Memory B cell (primary cell): ENCODE measurements at places on chromosomes 5 and 9.

- H3K4me1 ChIP-seq = peaks cover 2% of the 10 kb centered on the region
- no peak overlapping the region for H3K4me3 ChIP-seq
- H3K27ac ChIP-seq = no peak overlapping the region
- H3K36me3 ChIP-seq = peaks cover 4% of the 10 kb centered on the region
- DNase-seq = no peak
- peaks cover 13% of the 10 kb centered on the region for H3K27me3 ChIP-seq
Observed at GRCh38 chr5:178487911-178488600, 102.1 kb downstream of the COL23A1 start.

DNA sequence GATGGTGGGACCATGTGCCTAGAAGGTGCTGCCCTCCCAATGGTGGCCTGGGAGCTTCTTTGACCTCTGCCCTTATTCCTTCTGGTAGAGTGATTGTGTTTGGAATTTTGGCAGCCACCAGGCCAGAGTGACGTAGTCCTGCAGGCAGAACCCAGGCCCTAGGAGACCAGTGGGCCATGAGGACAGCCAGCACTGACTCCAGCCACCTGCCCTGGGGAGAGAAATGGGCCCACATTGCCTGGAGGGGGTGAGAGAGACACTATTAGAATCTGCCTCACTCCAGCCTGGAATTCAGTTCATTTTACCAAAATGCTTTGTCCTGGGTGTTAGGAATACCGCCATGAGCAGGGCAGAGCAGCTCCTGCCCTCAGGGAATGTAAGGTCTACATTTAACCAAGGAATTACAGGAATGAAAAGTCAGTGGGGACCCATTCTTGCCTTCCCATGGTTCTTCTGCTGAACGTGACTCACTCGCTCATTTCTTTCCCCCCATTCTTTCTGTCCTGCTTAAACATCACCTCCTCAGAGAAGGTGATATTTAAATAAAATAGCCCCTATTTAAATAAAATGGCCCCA, 5.5 kb upstream of the COL27A1 start:
- H3K4me3 ChIP-seq = no peak overlapping the region
- no peak overlapping the region for H3K27ac ChIP-seq
- peaks cover 23% of the 10 kb centered on the region for H3K27me3 ChIP-seq
- no peaks in the 10 kb centered on the region for H3K36me3 ChIP-seq

DNA sequence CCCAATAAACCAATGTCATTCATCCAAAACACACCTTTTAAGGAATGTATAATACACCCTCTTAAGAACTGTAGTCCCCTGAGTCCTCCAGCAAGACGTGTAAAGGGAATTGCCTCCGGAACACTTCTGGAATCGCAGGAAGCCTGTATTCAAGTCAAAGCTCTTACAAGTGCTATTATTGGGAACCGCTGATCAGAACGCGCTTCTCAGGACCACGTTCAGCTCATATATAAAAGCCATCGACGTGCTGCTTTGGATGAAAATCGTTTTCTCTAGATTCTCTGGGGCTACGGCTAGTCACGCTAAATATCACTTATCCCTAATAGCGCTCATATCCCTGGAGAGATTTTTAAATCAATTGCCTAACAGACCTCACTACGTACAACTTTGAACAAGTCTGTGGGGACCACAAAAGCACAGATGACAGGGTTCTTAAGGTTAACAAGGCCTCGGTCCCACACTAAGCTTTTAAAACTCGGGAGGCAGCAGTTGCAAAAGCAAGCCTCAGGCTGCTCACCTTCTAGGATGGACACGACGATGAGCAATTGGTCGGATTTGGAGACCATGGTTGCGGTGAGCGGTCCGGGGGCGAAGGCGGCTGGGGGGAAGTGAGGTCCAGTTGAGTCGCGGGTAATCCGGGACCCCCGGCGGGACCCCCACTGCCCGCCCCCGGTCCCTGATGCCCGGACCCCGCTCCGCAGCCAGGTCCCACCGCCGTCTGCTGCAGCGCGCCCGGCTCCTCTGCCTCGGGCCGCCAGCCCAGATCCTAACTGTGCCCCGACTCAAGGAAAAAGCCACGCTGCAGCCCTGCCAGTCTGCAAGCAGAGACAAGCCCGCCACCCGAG, 548 bp downstream of the CEP120 start:
- peak; percentile 39 for DNase-seq
- peaks cover 4% of the 10 kb centered on the region for H3K4me1 ChIP-seq
- H3K4me3 ChIP-seq = no peak overlapping the region
- peaks cover 5% of the 10 kb centered on the region for H3K36me3 ChIP-seq
- no peaks in the 10 kb centered on the region for H3K27me3 ChIP-seq

- peaks cover 73% of the 10 kb centered on the region for H3K36me3 ChIP-seq
- H3K4me1 ChIP-seq = no peaks in the 10 kb centered on the region
- H3K27me3 ChIP-seq = no peaks in the 10 kb centered on the region
- H3K27ac ChIP-seq = no peak overlapping the region
Observed at GRCh38 chr9:2193552-2193951, 178.4 kb downstream of the SMARCA2 start.

GRCh38 chr5:144275329-144275728, 104.7 kb downstream of the KCTD16 start:
- H3K4me1 ChIP-seq = no peaks in the 10 kb centered on the region
- no peak overlapping the region for H3K27ac ChIP-seq
- no peaks in the 10 kb centered on the region for H3K27me3 ChIP-seq
- H3K4me3 ChIP-seq = no peak overlapping the region
- DNase-seq = no peak
- no peaks in the 10 kb centered on the region for H3K36me3 ChIP-seq

DNA sequence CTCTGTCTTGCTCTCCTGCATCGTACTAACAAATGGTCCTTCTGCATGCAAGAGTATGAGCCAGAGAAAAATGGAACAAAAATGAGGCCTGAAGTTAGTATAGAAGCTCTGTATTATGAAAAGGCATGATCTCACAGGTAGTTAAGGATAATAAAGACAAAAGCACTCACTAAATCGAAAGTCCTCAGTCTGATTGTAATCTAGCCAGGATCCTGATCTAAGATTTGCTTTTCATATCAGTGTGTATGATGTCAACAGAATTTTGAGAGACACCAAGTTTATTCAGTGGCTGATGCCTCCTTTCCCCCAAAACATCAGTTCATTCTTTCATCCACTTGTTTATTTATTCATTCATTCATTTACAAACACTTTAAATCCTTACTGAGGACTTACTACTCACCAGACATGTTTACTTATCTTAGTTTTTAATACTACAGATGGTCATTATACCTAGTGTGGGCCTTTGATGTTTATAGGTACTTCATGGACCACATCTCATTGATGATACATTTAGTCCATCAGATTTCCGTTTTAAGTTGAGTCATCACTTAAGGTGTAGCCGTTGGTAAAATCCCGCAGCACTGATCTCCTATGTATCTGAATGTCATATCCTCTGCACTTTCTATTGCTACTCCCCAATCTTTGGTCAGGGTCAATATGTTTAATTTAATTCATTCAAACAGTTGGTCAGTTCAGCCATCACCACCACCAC, 105.2 kb upstream of the DHFR start:
- no peak for DNase-seq
- H3K27me3 ChIP-seq = no peaks in the 10 kb centered on the region
- no peak overlapping the region for H3K4me3 ChIP-seq

DNA sequence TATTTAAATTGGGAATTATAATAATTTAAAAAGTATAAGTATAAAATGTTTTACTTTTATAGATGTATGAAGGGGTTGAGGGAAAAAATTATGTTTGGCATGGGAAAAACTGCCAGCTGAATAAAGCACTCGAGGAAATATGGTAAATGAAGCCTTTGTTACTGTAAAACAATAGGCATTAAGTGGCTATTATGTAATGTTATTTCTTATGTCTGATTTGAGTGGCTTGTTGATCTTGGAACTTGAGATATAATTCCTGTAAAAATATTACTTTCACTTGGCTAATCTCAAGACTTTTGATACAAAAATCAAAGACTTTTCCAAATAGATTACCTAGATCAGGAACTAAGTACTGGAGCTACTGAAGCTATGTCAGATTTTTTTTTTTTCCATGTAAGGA, 182.9 kb downstream of the CD180 start:
- H3K4me1 ChIP-seq = no peaks in the 10 kb centered on the region
- H3K27ac ChIP-seq = no peak overlapping the region
- H3K27me3 ChIP-seq = no peaks in the 10 kb centered on the region
- H3K36me3 ChIP-seq = peaks cover 2% of the 10 kb centered on the region
- DNase-seq = no peak
- H3K4me3 ChIP-seq = no peak overlapping the region
